Daoy (cell line): ENCODE measurements at places on chromosomes 4 and X. TPM values are rescaled to one million over a fixed set of nuclear protein-coding genes. Genes with fewer than 3 reads are reported as not detected.

The ZFX gene
- 12.3 and 17.4 TPM in 2 replicates for total RNA-seq

The IL2RG gene
- not detected in 2 replicates for total RNA-seq

The MAGEA9B gene
- 0.11 TPM in 1 of 2 replicates, not detected in the other for total RNA-seq

The SHROOM3 gene
- 8.2 and 10.2 TPM in 2 replicates for total RNA-seq

The OPRPN gene
- not detected in 2 replicates for total RNA-seq

The SASH3 gene
- total RNA-seq, result not detected in 2 replicates

The PPA2 gene
- total RNA-seq, result 57.0 and 87.3 TPM in 2 replicates

The SLBP gene
- total RNA-seq, result 126 and 156 TPM in 2 replicates

The CDKL5 gene
- 0.98 and 2.1 TPM in 2 replicates for total RNA-seq

The MAGEA4 gene
- not detected in 2 replicates for total RNA-seq

The DNAAF6 gene
- not detected in 2 replicates for total RNA-seq

The MSX1 gene
- total RNA-seq, result 18.7 and 28.5 TPM in 2 replicates

The GPR119 gene
- total RNA-seq, result not detected in 2 replicates

The GCNA gene
- 0.03 and 0.29 TPM in 2 replicates for total RNA-seq

The ITGB1BP2 gene
- total RNA-seq, result 0.65 and 1.3 TPM in 2 replicates

The SLC26A1 gene
- 0.57 TPM in 1 of 2 replicates, not detected in the other for total RNA-seq

The CDKL2 gene
- 0.06 TPM in 1 of 2 replicates, not detected in the other for total RNA-seq
